ENCODE measurements at places on chromosomes 5 and 9.
A peak's percentile ranks its signal among the peaks of the same experiment; 100 is the strongest.

GRCh38 chr9:91118704-91119025 is 243.1 kb downstream of the AUH start:
- no peak for DNase-seq

GRCh38 chr5:153881687-153882086 is 157.0 kb downstream of the FAM114A2 start:
- DNase-seq, result no peak

DNA sequence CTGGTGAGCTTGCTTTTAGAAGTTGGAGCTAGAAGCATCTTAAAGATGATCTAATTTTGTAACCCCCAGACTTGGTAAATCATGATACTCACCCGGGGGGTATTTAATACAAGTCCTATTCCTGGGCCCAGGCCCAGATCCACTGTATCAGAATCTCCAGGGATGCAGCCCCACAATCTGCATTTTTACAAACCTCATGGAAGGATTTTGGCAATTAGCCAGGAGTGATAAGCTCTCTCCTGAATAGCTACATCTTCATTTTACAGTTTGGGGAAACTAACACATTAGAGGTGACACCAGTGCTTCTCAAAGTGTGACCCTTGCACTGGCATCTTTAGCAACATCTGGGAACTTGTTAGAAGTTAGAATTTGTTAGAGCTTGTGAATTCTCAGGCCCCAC is 31.2 kb upstream of the OTP start:
- no peak for DNase-seq

- peak; percentile 29 for DNase-seq
Measured at GRCh38 chr5:32217886-32218396, 43.8 kb upstream of the GOLPH3 start.

Measured in EH (cell line).